ENCODE measurements at places on chromosomes 11 and 22. TPM values are rescaled to one million over a fixed set of nuclear protein-coding genes. Genes with fewer than 3 reads are reported as not detected.

GRCh38 chr11:128731041-128731663, 37.3 kb downstream of the FLI1 start:
- DNase-seq: no peak

GRCh38 chr11:103736315-103737036, 300.0 kb upstream of the DDI1 start:
- no peak for DNase-seq

DNA sequence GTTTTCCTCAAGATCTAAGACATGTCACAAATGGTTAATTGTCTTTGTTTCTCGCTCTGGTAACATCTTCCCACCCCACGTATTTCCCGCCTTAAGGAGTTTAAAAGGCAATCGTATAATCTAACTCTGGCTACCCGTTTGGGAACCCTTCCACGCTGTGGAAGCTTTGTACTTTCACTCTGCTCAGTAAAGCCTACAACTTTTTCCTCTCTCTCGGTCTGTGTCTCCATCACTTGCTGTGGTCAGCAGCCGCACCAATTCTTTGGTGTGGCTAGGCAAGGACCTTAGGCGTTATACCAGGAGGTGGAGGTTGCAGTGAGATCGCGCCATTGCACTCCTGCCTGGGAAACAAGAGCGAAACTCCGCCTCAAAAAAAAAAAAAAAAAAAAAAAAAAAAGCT, 1430.1 kb downstream of the LRRC4C start:
- DNase-seq: no peak

DNA sequence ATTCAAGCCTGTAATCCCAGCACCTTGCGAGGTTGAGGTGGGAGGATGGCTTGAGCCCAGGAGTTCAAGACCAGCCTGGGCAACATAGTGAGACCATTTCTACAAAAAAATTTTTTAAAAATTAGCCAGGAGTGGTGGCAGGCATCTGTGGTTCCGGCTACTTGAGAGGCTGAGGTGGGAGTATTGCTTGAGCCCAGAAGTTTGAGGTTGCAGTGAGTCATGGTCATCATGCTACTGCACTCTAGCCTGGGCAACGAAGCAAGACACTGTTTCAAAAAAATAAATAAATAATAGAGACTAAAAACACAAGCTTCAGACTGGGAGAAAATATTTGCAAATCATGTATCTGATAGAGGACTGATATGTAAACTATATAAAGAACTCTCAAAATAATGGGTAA, 33.2 kb downstream of the BTBD10 start:
- no peak for DNase-seq

- no peak for DNase-seq
Observed at GRCh38 chr11:7489376-7489775, 4.1 kb downstream of the OLFML1 start.

- no peak for DNase-seq
Observed at GRCh38 chr11:118752654-118753053, 38.3 kb downstream of the DDX6 start.

GRCh38 chr11:27963370-27963769, 144.6 kb downstream of the KIF18A start:
- DNase-seq: no peak

- DNase-seq: no peak
Observed at GRCh38 chr11:11561991-11562390, 59.8 kb downstream of the GALNT18 start.

GRCh38 chr11:9639099-9639498, 24.8 kb upstream of the SWAP70 start:
- DNase-seq: peak; percentile 49

GRCh38 chr11:118349475-118349874, 5.3 kb downstream of the CD3G start:
- no peak for DNase-seq

GRCh38 chr22:17065433-17065832, 19.4 kb upstream of the IL17RA start:
- no peak for DNase-seq

GRCh38 chr11:131985846-131986301, 615.5 kb downstream of the NTM start:
- no peak for DNase-seq

Gene FJX1
- total RNA-seq: 0.73 TPM

Gene PNPLA5
- not detected for total RNA-seq

Gene KRTAP5-7
- not detected for total RNA-seq

All from left lobe of liver (tissue), 2 donors.